ENCODE measurements at places on chromosomes 2 and 18. TPM values are rescaled to one million over a fixed set of nuclear protein-coding genes. Genes with fewer than 3 reads are reported as not detected.

DNA sequence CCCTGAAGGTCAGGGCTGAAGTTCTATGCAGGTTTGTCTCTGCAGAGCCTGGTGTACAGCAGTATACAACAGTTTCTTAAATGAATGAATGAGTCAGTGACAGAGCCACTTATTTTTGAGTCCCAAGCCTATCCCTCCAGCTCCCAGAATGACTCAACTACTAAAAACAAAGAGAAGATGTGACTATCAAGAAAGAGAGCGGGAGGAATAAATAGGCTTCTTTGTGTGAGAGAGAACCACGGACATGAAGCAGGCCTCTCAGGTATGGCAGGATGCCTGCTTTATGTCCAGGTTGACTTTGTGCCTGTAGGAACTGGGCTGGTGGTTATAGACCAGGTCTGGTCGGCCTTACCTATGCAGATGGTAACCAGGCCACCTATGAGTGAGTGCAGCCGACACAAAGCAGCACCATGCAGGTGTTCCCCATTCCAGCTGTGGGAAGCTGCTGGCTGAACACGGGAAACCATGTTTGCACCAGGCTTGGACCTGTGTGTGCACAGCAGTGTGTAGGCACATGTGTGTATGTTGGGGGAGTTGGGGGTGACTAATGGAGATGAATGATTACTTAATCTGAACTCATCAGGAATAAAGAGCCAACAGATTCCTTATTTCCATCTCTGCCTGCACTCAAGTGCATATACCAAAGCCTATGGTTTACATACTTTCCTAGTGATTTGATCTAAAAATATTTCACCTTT, 171.0 kb downstream of the OSR1 start:
- no peaks in the 10 kb centered on the region for H3K36me3 ChIP-seq
- H3K27ac ChIP-seq, result no peak overlapping the region
- no peaks in the 10 kb centered on the region for H3K4me1 ChIP-seq
- no peaks in the 10 kb centered on the region for H3K27me3 ChIP-seq
- no peak overlapping the region for H3K4me3 ChIP-seq

GRCh38 chr2:28855977-28856376, 14.1 kb downstream of the TRMT61B start:
- H3K27ac ChIP-seq, result no peak overlapping the region
- peaks cover 13% of the 10 kb centered on the region for H3K36me3 ChIP-seq
- H3K4me3 ChIP-seq, result no peak overlapping the region
- no peak for DNase-seq
- H3K27me3 ChIP-seq, result no peaks in the 10 kb centered on the region
- H3K4me1 ChIP-seq, result no peaks in the 10 kb centered on the region

DNA sequence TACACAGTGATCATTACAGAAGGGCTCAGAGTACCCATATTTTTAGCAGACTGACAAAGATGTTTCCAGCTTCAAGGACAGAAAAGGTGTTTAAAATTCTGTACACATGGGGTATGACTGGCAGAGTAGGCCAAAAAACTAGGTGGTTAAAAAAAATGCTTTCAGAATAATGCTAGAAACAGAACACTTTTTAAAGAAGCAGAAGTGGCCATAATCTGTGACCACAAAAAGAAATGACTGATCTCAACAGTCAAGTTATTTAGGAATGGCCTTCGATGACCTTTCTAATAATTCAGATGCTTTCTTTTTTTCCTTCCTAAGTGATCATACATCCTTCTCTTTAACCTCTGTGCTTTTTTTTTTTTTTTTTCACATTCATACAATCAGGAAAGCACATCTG, 4.1 kb upstream of the AQP4 start:
- H3K4me3 ChIP-seq, result no peak overlapping the region
- H3K4me1 ChIP-seq, result peaks cover 13% of the 10 kb centered on the region
- no peaks in the 10 kb centered on the region for H3K27me3 ChIP-seq
- no peak overlapping the region for H3K27ac ChIP-seq
- no peaks in the 10 kb centered on the region for H3K36me3 ChIP-seq

DNA sequence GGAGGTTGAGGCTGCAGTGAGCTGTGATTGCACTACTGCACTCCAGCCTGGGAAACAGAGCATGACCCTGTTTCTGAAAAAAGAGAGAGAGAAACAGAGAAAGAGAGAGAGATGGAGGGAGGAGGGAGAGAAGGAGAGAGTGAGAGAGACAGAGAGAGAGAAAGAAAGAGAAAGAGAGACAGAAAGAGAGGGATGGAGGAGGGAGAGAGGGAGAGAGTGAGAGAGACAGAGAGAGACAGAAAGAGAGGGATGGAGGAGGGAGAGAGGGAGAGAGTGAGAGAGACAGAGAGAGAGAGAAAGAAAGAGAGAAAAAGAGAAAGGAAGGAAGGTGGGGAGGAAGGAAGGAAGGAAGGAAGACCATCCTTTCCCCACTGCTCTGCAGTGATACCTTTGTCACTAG, 48.1 kb upstream of the ACKR3 start:
- H3K36me3 ChIP-seq, result no peaks in the 10 kb centered on the region
- no peak overlapping the region for H3K4me3 ChIP-seq
- no peak for DNase-seq
- no peaks in the 10 kb centered on the region for H3K4me1 ChIP-seq
- H3K27me3 ChIP-seq, result no peaks in the 10 kb centered on the region
- H3K27ac ChIP-seq, result no peak overlapping the region

DNA sequence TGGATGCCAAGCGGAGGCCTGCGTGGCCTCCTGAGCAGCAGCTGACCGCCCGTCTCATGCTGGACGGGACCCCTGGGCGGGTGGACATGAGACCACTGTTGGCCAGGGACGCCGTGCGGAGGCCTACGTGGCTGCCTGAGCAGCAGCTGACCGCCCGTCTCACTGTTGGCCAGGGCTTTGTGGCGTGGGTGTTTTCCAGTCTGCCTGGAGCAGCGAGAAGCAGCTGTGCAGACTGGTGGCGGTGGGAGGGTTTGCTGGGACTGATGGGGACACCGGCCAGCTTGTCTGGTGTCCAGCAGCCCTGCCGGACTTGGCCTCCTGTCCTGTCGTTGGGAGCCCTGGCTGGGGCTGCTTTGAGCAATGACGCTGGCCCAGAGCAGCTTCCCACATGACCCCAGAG, 5.8 kb upstream of the D2HGDH start:
- H3K4me1 ChIP-seq, result no peaks in the 10 kb centered on the region
- H3K4me3 ChIP-seq, result no peak overlapping the region
- H3K36me3 ChIP-seq, result peaks cover under 1% of the 10 kb centered on the region
- DNase-seq, result peak; percentile 81
- H3K27ac ChIP-seq, result peak overlapping the region; percentile 65

- DNase-seq, result no peak
- H3K4me1 ChIP-seq, result no peaks in the 10 kb centered on the region
- H3K36me3 ChIP-seq, result no peaks in the 10 kb centered on the region
- no peak overlapping the region for H3K4me3 ChIP-seq
- H3K27ac ChIP-seq, result no peak overlapping the region
Measured at GRCh38 chr2:100040906-100041305, 101.5 kb downstream of the AFF3 start.

The UGT1A3 gene
- total RNA-seq, result not detected
